ENCODE measurements at places on chromosomes 6 and 20.

DNA sequence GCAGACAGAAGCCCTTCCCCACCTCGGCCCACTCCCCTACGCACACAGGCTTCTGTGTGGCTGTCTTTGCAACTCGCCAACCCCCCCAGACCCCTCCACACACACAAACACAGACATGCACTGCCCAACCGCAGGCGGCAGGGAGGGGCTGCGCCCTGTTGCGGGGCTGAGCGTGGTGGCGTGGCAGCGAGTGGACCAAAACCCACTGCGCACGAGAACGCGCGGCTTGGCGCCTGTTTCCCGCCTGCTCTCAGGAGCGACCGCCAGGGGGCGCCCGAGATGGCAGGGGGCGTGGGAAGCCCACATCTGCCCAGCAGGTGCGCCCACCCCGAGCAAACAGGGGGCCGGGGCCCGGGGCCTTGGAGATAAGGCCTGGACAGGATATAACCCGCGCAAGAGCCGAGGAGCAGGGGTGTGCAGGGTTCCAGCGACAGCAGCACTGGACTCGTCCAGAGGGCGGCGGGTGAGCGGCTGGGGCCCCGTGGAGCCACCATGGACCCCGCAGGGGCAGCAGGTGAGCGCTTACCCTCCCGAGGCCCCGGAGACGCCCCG lies at the start of gene RBPJL:
TSS of gene RBPJL (plus strand) at position 410 of the 552 bp plus-strand sequence. CDS start at position 493, 83 bp downstream.
- DNase-seq: no peak

- no peak for DNase-seq
Measured at GRCh38 chr6:66814156-66814555, 1107.1 kb upstream of the EYS start.

- no peak for DNase-seq
Measured at GRCh38 chr6:2556761-2557160, 194.0 kb downstream of the MYLK4 start.

- peak; percentile 55 for DNase-seq
Measured at GRCh38 chr6:43771210-43771857, 1.3 kb downstream of the VEGFA start.

DNA sequence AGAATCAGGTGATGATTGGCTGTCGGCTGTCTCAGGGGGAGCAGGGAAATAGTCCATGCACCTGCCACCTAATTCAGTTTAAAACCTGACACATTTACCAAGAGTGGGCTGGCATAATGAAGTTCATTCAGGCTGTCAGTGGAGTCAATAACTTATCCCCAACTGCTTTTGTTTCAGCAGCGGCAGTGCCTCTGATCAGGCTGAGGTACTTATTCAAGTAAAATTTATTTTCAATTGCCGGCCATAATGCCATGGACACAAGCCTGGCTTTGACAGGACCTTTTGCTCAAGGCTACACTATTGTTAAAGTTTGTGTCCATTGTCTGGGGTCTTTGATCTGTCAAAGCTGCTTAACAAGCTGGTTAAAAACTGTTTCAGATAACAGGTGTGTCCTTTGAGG lies 20.6 kb downstream of the OLIG3 start:
- no peak for DNase-seq

DNA sequence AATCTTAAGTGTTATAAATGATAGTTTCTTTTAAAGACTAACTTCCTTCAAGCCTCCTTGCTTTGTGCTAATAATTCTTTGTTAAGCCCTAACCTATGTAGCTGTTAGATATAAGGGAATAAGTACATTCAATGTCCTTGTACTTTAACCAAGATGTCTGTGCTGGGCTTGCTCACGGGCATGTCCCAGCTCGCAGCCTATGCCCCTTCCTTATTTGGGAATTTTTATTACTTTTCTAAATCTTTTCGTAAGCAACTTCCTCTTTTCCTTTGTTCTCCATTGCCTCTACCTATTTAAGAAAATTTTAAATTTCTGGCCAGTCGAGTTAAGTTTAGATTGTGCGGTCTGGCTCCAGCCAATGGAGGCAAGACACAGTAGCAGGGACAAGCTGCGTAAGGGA lies 26.0 kb upstream of the CDK19 start:
- DNase-seq: no peak

DNA sequence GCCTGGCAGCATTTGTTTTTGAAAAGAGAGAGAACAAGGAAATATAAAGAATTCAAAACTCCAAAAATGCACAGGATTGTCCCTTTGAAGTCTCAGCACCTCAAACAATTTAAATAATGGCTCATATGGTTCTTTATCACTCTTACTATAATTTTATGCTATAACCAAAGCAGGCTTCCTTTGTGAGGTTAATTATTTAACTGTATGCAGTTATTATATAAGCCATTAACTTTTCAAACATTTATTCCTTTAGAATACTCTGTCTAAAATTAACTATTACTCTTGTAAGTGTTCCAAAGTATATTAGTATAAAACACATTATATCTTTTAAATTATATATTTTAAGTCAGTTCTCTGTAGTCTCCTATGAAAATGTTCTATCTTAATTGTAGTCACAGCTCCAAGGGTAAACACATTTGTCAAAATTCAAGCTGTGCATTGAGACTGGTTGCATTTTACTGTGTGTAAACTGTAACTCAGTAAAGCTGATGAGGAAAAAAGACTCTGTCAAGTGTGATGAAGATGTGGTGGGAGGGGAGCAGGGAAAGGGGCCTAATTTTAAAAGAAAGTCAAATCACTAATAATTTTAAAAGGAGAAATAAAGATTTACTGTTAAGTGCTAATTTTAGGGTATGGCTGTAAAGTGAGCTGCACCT lies 20.0 kb upstream of the PLAGL1 start:
- no peak for DNase-seq

DNA sequence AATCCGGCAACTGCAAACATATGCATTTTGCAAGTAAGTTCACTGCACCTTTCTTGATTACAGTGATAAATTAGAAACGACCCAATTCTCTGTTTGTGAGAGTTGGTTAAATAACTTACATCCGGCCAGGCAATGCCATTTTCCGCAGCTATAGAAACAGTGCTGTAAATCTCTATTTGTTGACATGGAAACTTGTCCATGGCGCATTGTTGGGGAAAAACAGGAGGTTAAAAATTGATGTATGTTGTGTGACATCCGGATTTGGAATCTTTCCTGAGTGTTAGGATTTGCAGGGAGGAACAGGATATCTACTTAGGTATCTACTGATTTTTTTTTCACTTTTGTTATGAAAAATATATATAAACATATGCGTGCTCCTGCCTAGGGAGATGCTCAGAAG lies 66.5 kb downstream of the DLGAP4 start:
- DNase-seq: no peak

DNA sequence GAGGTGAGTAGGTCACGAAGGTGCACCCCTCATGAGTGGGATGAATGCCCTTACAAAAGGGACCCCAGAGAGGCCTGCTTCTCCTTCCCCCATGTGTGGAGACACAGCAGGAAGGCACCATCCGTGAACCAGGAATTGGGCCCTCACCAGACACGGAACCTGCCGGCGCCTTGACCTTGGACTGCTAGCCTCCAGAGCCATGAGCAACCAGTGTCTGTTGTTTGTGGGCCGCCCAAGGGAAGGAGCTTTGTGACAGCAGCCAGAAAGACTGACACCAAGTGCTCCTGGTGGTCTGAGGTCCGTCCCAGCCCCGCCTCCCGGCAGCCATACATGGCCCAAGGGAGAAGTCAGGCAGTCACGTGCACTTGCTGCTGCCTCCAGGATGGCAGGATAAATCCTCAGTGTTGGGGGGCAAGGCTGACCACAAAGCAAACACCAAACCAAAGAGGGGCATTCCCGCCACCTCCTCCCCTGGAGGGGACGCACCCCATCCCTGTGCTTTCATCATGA lies 29.3 kb downstream of the CDH4 start:
- DNase-seq: no peak

DNA sequence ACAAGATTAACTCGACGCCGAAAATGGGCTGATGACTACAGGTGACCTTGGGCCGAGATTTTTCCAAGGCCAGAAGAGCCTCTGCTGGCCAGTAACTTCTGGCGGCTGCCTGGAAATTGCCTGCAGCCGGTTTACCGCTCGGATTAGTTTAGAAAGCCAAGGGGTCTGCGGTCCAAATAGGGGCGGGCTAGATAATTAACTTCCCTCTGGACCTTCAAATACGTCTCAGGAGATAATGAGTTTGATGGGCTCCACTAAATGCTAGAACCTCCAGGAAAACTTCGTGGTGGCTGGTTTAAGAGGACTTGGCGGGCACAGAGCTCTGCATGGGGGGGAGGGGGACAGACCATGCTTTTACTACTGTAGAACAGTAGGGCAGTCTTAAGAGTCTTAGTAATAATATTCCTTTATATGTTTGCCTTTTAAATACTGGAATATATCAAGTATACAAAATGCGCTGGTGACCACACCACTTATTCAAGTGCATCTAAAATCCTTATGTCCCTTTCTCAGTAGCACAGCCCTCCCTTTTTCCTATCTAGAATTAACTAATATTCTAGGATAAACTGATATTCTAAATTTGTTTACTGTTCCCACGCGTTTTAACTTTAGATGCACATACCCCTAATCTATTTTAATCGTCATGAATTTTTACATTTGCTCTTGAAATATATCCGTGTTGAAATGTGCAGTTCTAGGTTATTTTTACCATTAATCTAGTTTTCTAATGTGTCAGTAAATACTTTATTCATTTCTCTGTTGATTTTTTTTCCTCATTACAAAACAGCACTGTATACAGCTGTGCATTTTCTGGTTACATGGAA lies 107.5 kb upstream of the PRSS16 start:
- DNase-seq: no peak

- DNase-seq: no peak
Measured at GRCh38 chr6:131787079-131787478, 20.7 kb upstream of the ENPP1 start.

GRCh38 chr6:153090241-153090930 lies 40.7 kb downstream of the RGS17 start:
- DNase-seq: no peak

- DNase-seq: no peak
Measured at GRCh38 chr20:53081916-53082863, 110.0 kb downstream of the TSHZ2 start.

DNA sequence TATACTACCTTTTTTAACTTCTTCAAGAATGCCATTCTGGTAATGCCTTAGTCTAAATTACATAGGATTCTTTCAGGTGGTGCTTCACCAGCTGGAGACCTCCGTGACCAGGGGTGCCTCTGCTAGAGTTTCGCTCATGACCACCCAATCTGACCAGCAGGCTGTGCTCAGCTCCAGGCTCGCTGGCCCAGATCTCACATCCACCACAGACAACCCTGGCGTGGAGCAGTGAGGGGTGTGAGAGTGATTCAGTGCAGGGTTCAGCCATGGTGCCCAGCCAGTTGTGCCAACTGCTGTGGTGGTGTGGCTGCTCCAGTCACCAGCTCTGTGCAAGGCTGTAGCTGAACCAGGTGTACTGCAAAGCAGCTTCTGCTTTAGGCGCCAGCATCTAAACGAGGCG lies 198.6 kb downstream of the MMUT start:
- no peak for DNase-seq

DNA sequence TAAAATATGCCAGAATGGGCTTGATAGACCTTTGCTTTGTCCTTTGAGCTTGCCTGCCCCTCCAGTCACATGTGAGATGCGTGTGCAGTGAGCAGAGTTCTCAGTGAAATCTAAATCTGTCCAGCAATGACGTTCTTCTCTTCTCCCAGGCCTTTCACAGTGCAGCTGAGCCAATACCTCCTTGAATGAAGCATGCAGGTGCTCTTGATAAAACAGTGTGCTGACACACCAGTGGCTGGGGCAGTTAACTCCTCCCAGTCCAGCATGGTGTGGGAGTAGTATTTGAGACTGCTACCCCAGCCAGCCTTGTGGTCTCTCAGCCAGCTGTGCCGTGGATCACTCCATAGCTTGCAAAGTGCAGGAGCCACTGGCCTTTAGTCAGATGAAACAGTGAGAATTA lies 240.5 kb downstream of the FARS2 start:
- DNase-seq: no peak

GRCh38 chr6:20024316-20024673 lies 187.1 kb downstream of the ID4 start:
- DNase-seq: no peak

DNA sequence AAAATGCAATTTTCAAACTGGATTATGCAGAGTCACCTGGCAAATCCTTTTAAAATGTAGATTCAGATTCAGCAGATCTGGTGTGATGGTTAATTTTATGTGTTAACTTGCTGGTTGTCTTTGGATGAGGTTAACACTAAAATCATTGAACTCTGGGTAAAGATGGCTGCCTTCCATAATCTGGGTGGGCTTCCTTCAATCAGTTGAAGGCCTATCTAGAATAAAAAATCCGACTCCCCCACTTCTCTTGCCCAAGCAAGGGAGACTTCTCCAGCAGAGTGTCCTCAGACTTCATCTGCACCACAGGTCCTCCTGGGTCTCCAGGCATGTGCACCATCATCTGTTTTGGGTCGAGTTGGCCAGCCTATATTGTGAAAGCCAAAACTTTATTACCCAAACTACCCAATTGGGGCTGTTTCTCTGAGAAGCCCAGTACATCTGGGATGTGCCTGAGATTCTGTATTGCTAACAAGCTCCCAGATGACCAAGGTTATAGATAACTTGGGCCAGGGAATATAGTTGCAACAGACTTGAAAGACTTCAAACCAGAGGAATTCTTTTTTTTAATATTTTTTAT lies 1.6 kb upstream of the SLC17A5 start:
- no peak for DNase-seq

GRCh38 chr6:134683783-134684422 lies 266.0 kb downstream of the ALDH8A1 start:
- no peak for DNase-seq

GRCh38 chr6:68086199-68086598 lies 548.9 kb upstream of the ADGRB3 start:
- no peak for DNase-seq

DNA sequence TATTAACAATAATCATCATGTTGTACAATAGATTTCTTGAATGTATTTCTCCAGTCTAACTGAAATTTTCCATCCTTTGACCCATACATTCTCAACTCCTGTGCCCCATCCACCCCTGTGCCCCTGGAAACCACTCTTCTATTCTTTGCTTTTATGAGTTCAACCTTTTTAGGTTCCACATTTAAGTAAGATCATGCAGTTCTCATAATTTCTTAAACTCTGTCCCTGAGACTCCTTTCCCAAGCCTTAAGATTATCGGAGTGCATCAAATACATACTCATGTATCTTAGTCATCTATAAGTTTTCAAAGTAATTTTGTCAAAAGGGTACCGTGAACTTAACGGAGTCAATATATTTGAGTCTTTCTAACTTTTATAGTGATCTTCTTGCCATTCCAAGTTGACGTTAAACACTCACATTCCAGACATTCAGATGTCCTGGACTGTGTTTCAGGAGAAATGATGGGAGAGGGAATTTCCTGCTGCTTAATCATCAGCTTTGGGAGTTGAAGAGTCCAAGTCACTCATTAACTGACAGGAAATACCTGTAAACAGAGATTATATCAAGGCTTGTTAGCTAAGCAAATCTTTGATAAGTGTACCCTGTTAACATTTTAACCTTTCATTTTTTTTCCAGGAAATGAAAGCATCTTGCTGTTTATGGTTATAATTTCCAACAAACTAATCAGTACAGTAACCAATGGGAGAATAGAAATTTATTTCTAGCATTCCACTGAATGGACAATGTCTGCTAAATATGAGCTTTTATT lies 73.3 kb downstream of the ADGRG6 start:
- DNase-seq: no peak

Measured in activated CD8-positive, alpha-beta memory T cell treated with anti-CD3 and anti-CD28 coated beads for 4 hours (primary cell).